ENCODE measurements at places on chromosomes 5 and 9.

DNA sequence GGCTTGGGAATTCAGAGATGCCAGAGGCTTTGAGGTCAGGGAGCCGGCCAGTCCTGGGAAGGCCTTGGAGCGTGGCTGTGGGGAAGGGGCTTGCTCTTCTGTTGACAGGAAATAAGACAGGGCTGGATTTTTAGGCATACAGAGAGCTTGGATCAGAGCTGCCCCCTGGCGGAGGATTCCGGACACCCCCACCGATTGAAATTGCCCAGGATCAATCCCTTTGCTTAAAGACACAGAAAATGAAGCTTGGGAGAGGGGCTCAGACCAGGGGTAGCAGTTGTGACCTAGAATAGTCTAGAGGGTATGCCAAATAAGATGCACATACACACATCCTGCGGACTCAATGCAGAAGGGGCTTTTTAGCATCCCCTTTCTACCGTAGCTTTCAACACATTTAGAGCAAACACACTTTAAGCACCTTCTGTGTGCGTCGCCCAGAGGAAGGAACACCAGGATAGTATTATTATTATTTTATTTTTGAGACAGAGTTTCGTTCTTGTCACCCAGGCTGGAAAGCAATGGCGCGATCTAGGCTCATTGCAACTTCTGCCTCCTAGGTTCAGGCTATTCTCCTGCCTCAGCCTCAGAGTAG is 1.7 kb upstream of the NTMT1 start:
- peak; percentile 55 for DNase-seq

- DNase-seq: no peak
These were observed 10.7 kb upstream of the SLC6A7 start for GRCh38 chr5:150179019-150179620.

GRCh38 chr5:6710551-6711318 is 2.5 kb upstream of the TENT4A start:
- DNase-seq: no peak

- no peak for DNase-seq
These were observed 785 bp upstream of the P4HA2 start for GRCh38 chr5:132228241-132229035.
